ENCODE measurements at places on chromosomes 3 and 15.

- DNase-seq: no peak
Observed at GRCh38 chr15:33211176-33211808, 16.8 kb upstream of the FMN1 start.

DNA sequence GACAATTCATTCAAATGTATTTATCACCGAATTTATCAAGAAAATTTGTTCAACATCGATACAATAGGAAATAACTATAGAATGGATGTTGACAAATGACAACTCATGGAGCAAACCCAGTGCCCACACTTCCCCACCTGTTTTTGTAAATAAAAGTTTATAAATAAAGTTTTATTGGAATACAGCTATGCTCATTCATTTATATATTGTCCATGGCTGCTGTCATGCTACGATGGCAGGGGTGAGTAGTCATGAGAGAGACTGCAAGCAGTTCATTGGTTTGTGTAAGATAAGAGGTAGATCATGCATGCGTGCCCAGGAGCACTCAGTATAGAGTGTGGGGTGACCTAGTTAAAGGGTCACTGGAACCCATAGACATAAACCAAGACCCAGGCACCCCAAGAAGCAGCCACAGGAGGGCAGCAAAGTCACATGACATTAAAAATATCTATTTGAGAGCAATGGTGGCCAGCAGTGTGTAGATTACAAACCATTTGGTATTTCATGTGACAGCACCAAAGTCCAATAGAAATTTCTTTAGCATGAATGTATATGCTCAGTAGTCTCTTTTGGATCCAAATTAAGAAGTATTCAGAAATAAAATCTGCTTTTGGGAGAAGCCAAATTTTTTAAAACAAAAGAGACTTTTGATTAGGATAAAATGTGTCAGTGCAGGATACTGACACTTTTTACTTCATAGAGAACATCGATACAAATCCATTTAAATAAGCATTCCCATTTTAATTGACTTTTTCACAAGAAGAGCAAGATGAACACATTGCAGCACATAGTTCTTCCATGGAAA, 794.8 kb downstream of the MCTP2 start:
- no peak for DNase-seq

GRCh38 chr3:169764882-169765612, at the start of gene TERC:
Gene TERC (minus strand): TSS chr3:169765060.
- DNase-seq: peak; percentile 27

DNA sequence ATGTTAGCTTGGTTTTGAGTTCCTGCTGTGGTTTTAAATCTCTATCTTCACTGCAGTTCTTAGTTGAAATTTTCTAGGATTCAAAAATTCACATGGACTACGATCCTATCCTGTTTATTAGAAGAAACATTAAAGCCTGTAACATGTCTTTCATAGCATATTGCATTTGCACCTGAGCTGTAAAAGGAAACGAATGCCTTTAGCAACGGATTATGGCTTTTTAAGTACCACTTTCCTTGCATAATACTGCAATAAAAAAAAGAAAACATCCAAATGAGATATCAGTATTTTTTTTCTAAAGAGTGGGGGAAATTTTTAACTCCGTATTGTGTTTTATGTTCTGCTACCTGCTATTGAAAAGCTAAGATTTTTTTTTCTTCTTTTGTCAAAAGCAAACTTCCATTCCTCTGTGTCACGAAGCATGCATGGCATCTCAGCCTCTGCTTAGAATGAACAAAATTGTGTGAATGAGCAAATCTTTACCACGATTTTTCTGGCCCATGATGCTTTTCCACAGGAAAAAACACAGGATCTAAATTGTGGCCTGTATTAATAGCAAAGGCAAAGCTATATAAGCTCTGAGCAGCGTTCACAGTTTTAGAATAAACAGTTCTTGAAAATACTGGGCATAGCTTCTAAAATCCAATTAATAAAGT, 110.0 kb upstream of the CDIN1 start:
- no peak for DNase-seq

DNA sequence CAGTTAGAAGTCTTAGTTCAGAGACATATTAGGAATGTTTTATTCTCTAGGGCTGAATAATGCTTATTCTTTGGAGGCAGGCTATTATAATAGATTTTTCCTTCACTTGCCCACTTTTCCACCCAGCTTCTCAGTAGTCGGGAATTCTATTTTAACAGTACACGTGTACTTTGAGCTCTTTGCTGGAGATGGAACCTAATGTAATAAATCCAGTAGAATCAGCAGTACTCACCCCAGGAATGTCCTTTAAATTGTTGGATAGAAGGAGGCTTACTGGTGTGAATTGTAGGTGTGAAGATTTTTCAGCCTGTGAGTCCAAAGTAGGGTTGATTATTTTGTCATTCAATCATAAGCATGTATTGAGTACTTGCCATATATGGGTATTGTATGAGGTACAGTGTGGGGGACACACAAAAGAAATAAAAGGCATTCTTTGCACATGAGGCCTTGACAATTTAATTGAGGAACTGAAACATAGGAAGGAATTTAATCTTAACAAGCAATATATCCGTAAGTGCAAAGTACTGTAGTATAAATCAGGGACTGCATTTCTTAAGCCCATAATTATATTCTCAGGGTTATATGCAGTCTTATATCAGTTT, 29.5 kb upstream of the MGA start:
- no peak for DNase-seq

DNA sequence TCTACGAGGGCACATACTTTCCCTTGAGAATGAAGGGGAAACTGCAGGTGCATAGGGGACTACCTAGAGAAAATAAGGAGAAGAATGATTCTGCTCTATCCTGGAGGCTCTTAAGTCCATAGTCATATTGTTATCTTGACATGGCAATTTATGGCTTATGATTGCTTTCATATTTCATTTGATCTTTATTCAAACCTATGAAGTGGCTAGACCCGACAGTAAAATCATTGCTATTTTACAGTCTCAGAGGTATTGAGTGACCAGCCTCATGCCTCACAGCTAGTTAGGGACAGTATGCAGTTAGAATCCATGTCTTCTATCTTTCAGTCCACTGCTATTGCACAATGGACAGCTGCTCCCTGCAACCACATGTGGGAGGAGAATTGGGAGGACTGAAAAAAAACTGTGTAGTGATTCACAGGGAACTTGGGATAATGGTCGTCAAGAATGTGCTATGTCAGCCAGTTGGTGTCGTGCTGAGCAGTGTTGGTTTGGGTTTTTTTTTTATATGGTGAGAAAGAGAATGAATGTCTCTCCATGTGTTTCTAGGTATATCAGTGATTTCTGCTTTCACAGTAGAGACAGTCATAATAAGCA, 63.2 kb upstream of the SPPL2A start:
- no peak for DNase-seq

DNA sequence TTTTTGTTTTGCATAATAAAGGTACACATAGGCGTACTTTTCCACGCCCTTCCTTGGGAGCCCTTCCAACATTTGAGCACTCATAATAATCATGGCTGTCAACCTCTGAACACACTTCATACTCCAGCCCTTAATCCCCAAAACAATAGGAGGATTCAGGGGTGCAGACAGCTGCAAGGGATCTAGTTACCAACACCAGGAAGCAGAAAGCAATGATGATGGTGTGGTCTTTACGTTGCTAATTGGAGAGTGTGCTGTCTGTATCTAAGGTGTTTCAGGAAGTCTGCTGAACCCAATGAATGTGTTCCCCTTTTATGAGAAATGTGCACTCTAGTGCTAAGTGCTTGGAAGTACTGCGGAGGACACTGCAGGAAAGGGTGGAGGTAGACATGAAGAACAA, 60.3 kb upstream of the PDZRN3 start:
- no peak for DNase-seq

- DNase-seq: no peak
Observed at GRCh38 chr3:191728186-191728585, 267.2 kb downstream of the PYDC2 start.

GRCh38 chr3:108300103-108300849, 3.9 kb downstream of the HHLA2 start:
- DNase-seq: no peak

- no peak for DNase-seq
Observed at GRCh38 chr3:5226783-5227182, 39.3 kb downstream of the EDEM1 start.

DNA sequence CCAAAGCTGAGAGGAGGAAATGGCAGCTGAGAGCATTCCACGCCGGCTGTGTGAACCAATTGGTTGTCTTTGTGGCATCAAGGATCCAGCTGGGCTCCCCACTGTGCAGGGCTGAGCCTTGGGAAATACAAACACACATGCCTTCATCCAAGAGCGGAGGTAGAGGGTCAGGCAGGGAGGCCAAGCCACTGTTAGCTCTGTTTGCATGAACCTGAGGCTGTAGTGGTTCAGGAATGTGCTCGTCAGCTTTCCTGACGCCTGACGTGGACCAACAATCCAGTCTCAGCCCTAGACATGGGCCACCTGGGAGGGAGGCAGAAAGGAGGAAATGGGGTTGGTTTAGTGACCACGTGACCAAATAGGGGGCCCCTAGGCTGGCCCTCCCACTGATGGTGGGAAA, 276.9 kb downstream of the TLE3 start:
- no peak for DNase-seq

GRCh38 chr15:49265911-49266310, 95.9 kb downstream of the GALK2 start:
- no peak for DNase-seq

DNA sequence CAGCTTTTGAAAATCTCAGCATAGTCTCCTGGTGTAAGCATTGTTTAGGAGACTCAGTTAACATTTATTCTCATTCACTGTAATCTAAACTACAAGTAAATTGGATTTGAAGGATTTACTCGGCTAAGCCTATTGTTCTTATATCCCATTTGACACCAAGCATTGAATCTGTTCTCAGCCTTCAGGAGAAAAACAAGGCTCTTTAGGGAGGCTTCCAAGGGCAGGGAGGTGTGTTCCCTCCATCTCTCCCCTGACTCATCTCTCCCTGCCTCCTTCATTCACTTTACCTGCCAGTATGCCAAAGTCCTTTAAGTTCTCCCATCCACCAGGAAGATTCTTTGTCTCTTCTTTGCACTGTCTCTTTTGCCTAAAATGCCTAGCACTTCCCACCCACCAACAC, 347.8 kb downstream of the MFSD1 start:
- DNase-seq: no peak

GRCh38 chr3:45988362-45988761, 7.3 kb downstream of the FYCO1 start:
- no peak for DNase-seq

DNA sequence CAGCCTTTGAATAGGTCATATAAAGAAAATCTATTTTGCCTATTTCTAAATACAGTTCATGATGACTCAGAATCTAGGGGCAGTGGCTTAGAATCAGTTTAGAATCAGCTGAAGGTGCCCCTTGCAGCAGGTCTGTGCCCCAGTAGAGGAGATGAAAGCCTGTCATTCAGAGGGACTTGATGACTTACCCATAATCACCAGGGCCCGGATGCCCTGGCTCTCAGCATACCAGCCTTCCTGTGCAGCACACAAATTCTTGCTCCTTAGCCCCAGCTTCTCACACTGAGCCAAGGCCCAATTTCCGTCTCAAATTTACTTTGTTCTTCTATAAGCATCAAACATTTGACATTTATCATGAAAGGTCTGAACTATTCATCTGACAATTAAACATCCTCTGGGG, 83.2 kb upstream of the EOMES start:
- no peak for DNase-seq

DNA sequence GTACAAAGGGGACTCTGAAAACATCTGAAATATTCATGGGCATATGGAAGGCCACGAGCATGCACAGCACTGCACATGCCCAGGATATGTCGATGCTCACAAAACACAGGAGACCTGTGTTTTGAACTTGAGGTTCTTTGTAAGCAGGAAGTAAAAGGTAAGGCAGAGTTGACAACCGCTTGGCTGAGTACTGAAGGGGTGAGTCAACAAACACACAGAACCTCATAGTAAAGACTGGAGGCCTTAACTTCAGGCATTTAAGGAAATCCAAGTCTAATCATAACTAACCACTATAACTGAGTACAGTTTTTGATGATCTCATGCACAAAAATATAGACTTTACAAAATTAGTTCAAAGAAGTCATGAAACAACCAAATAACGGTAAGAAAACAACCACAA, 80.6 kb downstream of the MYO9A start:
- no peak for DNase-seq

DNA sequence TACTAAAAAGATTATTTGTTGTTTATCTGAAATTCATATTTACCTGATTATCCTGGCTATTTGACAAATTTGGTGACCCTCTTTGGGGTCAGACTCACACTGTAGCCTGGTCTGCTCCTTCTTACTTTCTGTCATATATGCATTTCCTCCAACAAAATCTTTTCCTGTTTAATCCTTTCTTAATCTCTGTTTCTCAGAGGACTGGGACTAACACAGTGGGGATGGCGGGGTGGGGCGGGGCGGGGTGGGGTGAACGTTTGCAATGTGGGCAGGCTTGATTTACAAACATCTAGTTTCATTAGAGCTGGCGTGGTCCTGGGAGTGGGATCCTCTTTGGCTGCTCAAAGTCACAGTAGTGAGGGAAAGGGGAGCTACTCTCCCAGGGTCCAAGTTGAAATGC, 35.3 kb upstream of the CDCP1 start:
- DNase-seq: no peak

DNA sequence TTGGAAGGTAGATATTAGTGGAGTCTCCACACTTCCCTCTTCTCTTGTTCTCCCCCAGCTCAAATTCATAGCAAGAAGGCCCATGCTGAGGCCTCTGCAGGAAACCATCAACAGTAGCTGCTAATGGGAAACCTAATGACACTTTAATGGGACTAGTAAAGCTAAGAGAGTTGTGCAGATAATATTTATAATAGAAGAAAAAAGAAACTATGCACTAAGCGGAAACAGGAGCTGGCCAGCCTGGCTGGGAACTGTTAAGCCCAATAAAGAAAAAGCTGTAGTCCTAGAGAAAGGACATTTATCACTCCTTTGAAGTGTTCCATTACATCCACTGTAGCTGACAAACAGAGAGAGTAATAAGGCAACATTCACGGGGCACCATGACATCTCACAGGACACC, 229.6 kb downstream of the IGSF11 start:
- no peak for DNase-seq

DNA sequence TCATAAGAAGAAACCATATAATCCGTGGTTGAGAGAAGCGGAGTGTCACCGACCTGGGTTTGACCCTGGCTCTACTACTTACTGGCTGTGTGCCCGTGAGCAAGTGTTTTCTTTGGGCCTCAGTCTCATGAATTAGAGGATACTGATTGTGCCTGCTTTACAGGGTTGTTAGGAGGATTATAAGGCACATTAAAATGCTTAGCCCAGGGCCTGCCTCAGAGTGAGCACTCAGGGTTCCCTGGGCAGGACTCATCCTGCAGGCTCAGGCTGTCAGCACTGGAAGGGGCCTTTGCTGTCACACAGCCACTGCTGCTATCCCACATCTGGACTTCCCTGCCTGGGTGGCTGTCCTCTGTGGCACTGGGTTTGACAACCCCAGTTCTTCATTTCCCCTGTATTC, 4.7 kb downstream of the PLA2G4F start:
- DNase-seq: no peak

GRCh38 chr15:39579487-39580116, 1.3 kb upstream of the THBS1 start:
- no peak for DNase-seq

- no peak for DNase-seq
Observed at GRCh38 chr3:124144035-124144814, 152.3 kb upstream of the ROPN1 start.

- no peak for DNase-seq
Observed at GRCh38 chr3:37987751-37988179, 2.8 kb upstream of the VILL start.

Measured in cerebellar nuclear complex (tissue), 1 donor.